ENCODE measurements at places on chromosomes 3 and 15. TPM values are rescaled to one million over a fixed set of nuclear protein-coding genes. Genes with fewer than 3 reads are reported as not detected.

GRCh38 chr15:50232791-50233190, 32.7 kb downstream of the HDC start:
- H3K27ac ChIP-seq: no peak overlapping the region
- no peak overlapping the region for H3K4me3 ChIP-seq
- no peaks in the 10 kb centered on the region for H3K4me1 ChIP-seq
- no peaks in the 10 kb centered on the region for H3K27me3 ChIP-seq
- DNase-seq: no peak

- H3K27ac ChIP-seq: no peak overlapping the region
- H3K36me3 ChIP-seq: peaks cover 8% of the 10 kb centered on the region
Observed at GRCh38 chr15:88681610-88682221, 42.9 kb downstream of the ISG20 start.

DNA sequence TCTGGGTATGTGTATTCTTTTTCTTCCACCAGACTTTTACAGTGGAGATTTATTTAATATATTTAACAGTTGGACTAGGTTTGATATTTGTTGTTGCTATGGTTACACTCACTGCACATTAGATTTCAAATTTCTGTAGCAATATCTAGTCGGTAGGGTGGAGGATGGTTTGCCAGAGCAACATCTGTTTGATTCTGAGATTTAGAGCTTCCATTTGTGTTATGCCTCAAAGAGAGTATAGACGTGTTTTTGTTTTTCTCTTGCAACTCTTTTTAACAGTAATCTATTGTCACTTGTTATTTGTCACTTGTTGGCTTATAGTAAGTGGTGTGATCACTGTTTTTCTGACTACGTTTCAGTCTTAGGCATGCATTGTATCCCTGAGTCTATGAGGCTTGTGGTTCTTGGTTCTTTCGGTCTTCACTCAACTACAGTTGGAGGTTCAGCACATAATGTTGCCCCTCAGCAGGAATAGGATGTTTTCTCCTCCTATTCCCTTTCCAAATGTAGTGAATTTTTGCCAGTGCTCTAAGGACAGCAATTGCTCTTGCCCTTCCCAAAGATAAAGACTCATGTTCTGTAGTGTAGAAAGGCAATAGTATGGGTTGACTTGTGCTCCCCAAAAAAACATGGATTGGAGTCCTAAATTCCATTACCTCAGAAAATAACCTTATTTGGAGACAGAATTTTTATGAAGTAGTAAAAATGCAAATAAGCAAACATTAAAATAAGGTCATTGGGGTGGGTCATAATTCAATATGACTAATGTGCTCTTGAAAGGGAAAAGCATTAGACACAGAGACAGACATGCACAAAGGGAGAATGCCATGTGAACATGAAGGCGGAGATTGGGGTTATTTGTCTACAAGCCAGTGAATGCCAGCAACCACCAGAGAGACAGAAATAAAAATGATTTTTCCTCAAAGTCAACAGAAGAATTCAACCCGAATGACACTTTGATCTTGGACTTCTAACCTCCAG, 692.1 kb downstream of the DIPK2A start:
- no peak overlapping the region for H3K27ac ChIP-seq
- no peak for DNase-seq
- H3K4me3 ChIP-seq: no peak overlapping the region
- H3K36me3 ChIP-seq: no peaks in the 10 kb centered on the region
- no peaks in the 10 kb centered on the region for H3K4me1 ChIP-seq

DNA sequence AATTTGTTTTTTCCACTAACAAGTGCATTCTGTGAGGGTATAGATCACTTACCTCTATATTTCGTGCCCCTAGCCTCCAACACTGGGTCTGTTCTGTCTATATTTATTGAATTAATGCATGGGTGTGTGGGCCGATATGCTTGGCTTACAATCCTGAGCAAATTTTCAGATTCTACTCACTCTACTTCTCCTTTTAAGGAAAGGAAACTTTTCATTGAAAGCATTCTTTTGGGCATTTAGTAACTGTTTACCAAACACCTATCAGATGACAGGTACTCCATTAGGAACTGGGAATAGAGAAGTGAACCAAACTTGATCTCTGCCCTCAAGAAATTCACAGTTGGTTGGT, 60.5 kb downstream of the TLE3 start:
- no peaks in the 10 kb centered on the region for H3K4me1 ChIP-seq
- no peak overlapping the region for H3K27ac ChIP-seq

DNA sequence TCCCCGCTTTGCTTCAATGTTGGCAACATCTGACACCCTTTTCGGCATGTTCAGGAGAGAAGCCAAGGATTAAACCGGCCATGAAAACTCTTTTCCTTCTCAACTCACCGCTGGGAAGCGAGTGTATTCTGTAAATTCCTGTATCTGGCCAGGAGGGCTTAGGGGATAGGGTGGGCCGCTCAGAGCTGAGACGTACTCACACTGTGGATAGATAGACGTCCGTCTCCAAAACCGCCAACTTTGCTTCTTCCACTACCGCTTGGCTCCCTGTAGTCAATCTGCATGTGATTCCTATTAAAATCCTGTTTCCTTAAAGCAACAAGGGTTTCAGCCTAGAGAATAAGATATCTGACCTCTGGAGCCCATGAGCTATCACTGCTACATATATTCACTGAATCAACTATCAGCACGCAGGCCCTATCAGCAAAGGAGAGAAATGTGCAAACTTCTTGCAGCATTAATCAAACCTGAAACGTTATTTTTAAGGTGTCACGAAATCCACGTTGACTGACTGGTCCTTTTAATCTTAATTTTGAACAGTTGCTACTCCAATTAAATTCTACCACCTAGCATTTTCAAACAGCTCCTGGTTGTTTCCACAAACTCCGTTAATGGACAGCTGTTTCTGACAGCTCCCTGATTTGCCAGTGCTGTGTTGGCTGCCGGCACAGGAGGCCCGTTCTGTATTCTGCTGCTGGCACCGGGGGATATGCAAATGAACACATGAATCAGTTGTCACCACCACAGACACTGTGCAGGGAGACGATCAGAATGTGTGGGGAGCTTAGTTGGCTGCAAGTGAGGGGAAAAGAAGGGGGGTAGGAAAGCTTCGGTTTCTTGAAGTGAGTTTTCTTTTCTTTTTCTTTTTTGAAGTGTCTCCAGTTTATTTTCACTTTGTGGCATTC, 438.9 kb upstream of the ARRDC4 start:
- no peaks in the 10 kb centered on the region for H3K27me3 ChIP-seq
- no peak overlapping the region for H3K4me3 ChIP-seq
- H3K4me1 ChIP-seq: no peaks in the 10 kb centered on the region
- no peak for DNase-seq
- H3K36me3 ChIP-seq: no peaks in the 10 kb centered on the region

DNA sequence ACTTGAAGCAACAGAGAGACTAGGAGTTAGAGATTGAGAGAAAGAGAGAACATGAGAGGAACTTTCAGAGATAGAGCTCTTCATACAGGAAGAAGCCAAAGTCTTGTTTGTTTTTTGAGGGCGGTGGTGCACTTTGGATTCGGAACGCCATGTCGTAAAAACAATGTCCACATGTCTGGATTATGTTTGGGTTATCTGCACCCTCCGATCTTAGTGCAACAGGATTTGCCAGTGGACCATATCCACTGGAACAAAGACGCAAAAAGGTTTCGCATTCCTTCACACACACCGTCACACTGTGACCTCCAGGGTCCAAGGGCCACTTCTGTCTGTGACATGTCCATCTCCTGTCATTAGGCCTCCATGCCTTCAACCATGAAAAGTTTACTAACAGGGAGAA, 141.8 kb upstream of the ATP11B start:
- H3K4me3 ChIP-seq: no peak overlapping the region
- no peak for DNase-seq
- H3K36me3 ChIP-seq: no peaks in the 10 kb centered on the region

DNA sequence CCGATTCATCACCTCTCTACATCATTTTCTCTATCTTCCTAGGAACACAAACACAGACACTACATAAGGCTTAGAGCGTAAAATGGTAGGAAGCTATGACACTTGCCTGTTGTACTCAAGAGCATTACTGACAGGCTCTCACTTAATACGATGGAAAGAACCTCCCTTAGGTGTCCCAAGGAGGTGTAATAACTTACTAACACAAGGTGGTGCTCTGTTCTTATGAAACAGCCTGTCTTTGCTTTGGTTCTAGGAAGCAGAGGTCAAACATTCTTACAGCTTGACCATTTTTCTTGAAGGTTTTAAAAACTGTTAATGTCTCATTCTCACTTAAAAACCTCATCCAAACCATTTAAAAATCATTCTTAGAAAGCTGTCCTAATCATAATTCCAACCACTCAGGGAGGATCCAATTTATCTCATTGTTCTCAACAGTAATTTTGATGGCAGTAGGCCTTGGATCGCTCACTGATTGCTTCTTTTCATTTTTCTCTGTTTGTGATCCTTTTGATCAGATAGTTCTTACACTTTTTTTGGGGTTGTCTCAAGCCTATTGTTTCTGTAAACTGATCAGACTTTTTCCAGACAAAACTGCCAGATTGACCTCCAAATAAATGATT, 317.8 kb upstream of the AGTR1 start:
- no peaks in the 10 kb centered on the region for H3K36me3 ChIP-seq
- no peak overlapping the region for H3K27ac ChIP-seq
- no peaks in the 10 kb centered on the region for H3K4me1 ChIP-seq
- no peaks in the 10 kb centered on the region for H3K27me3 ChIP-seq

DNA sequence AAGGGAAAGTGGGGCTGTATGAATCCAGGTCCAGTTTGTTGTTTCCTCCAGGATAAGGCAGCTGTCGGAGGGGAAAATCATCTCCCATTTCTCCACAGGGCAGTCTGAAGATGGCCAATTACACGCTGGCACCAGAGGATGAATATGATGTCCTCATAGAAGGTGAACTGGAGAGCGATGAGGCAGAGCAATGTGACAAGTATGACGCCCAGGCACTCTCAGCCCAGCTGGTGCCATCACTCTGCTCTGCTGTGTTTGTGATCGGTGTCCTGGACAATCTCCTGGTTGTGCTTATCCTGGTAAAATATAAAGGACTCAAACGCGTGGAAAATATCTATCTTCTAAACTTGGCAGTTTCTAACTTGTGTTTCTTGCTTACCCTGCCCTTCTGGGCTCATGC, 911 bp downstream of the CCRL2 start:
- no peaks in the 10 kb centered on the region for H3K36me3 ChIP-seq
- H3K4me3 ChIP-seq: peak overlapping the region; percentile 73
- H3K4me1 ChIP-seq: peaks cover 37% of the 10 kb centered on the region
- no peak for DNase-seq

GRCh38 chr15:58520936-58521292, 89.1 kb downstream of the LIPC start:
- H3K4me3 ChIP-seq: no peak overlapping the region
- peaks cover 11% of the 10 kb centered on the region for H3K27me3 ChIP-seq
- no peak for DNase-seq
- H3K27ac ChIP-seq: peak overlapping the region; percentile 97

- H3K4me1 ChIP-seq: no peaks in the 10 kb centered on the region
- no peak overlapping the region for H3K4me3 ChIP-seq
- DNase-seq: no peak
- no peaks in the 10 kb centered on the region for H3K36me3 ChIP-seq
Observed at GRCh38 chr3:133259767-133260166, 140.1 kb upstream of the BFSP2 start.

- H3K36me3 ChIP-seq: no peaks in the 10 kb centered on the region
- peak overlapping the region; percentile 94 for H3K4me3 ChIP-seq
- H3K27me3 ChIP-seq: peaks cover 25% of the 10 kb centered on the region
- peak overlapping the region; percentile 93 for H3K27ac ChIP-seq
Observed at GRCh38 chr3:71584394-71585011, 975 bp upstream of the FOXP1 start.

DNA sequence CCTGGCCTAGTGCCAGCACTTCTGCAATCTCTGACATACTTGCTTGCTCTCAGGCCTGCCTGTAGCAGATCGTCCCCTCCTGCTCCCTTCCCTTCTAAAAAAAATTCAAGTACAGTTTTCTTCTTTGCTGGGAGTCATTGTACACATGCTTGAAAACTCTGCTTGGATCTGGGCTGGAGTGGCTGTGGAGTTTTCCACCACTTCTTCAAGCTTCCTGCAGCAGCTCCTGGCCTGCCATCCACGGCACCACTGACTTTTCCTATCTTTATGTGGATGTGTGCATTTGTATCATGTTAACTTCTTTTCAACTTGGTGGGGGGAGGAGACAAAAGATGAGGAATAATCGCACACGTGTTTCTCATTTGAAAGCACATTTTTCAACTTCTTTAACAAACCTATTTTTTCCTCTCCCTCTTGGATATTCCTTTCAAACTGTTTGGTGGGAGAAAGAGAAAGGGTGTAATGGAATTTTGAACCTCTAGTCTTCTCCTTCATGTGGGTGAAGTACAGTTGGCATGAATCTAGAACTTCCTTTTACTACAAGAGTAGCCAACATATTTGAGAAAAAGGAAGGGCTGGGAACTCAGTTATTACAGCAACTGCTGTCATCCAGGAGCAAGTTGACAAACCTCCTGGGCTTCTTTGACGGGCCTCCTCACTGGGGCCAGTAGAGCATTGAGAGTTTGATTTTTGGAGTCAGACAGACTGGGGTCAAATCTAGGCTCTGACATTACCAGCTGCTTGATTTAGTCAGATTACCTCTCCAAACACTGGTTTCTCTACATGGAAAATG, 61.2 kb upstream of the LRTM1 start:
- H3K27me3 ChIP-seq: peaks cover 3% of the 10 kb centered on the region
- no peak for DNase-seq
- no peak overlapping the region for H3K27ac ChIP-seq
- H3K4me3 ChIP-seq: no peak overlapping the region
- H3K4me1 ChIP-seq: no peaks in the 10 kb centered on the region
- no peaks in the 10 kb centered on the region for H3K36me3 ChIP-seq

DNA sequence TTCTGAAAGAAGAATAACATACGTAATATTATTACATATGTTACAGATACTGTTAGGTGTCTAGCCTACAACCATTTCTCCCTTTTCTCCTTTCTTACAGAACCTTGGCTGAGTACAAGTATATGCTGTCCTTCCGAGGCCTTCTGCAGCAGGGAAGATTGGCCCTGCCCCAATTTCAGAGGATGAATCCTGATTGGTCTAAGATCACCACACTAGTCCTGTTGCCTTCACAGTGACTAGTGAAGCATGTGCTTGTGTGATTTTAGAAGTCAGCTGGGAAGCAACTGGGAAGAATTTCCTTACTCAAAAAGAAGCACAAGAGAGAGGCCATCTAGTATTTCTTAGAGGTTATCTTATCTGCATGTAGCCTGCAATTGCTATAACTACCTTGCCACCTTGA, 30.6 kb upstream of the MECOM start:
- peaks cover 15% of the 10 kb centered on the region for H3K27me3 ChIP-seq
- DNase-seq: no peak
- no peaks in the 10 kb centered on the region for H3K4me1 ChIP-seq
- H3K36me3 ChIP-seq: no peaks in the 10 kb centered on the region
- no peak overlapping the region for H3K27ac ChIP-seq

- H3K27me3 ChIP-seq: peaks cover 7% of the 10 kb centered on the region
- peaks cover 100% of the 10 kb centered on the region for H3K4me1 ChIP-seq
- H3K36me3 ChIP-seq: peaks cover 8% of the 10 kb centered on the region
- H3K27ac ChIP-seq: peak overlapping the region; percentile 100
- H3K4me3 ChIP-seq: peak overlapping the region; percentile 68
Observed at GRCh38 chr3:30639937-30640336, 33.5 kb downstream of the TGFBR2 start.

- no peak for DNase-seq
- H3K36me3 ChIP-seq: no peaks in the 10 kb centered on the region
- H3K4me3 ChIP-seq: no peak overlapping the region
- no peaks in the 10 kb centered on the region for H3K4me1 ChIP-seq
Observed at GRCh38 chr3:178392511-178392926, 143.7 kb upstream of the KCNMB2 start.

NEK10 gene
- polyA plus RNA-seq: 0.57 TPM

SKOR1 gene
- not detected for polyA plus RNA-seq

CFAP92 gene
- not detected for polyA plus RNA-seq

EMC7 gene
- 209 TPM for polyA plus RNA-seq

Measured in immature natural killer cell (primary cell).